ENCODE measurements at places on chromosomes 16 and 17.

- no peak for DNase-seq
These were observed 12.2 kb downstream of the PMFBP1 start for GRCh38 chr16:72159801-72160200.

DNA sequence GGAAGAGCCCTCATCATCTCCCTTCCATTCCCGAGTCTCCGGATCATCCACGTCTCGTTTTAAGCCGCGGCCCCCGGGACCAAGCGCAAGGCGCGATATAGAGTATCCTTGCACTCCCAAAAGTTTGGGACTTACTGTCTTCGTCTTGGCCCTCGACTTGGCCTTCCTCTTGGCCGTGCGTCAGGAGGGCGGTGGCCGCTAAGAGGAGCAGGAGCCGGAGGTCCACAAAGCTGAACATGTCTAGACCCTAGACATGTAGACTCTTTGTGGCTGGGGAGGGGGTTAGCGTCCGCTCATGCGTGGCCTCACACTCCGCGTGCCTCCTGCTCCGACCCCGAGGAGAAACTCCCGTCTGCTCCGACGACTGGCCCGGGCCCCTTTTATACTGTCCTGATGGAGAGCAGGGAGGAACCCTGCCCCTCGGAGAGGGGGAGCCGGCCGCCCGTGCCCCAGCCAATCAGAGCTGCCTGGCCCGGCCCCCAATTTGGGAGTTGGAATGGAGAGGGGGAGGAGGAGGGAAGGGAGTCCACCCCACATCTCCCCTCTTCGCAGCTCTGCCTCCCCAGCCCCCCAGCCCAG lies at the start of gene COL1A1:
TSS of gene COL1A1 (minus strand) at position 356 of the 579 bp plus-strand sequence. CDS start at position 238, 118 bp downstream.
- no peak for DNase-seq

DNA sequence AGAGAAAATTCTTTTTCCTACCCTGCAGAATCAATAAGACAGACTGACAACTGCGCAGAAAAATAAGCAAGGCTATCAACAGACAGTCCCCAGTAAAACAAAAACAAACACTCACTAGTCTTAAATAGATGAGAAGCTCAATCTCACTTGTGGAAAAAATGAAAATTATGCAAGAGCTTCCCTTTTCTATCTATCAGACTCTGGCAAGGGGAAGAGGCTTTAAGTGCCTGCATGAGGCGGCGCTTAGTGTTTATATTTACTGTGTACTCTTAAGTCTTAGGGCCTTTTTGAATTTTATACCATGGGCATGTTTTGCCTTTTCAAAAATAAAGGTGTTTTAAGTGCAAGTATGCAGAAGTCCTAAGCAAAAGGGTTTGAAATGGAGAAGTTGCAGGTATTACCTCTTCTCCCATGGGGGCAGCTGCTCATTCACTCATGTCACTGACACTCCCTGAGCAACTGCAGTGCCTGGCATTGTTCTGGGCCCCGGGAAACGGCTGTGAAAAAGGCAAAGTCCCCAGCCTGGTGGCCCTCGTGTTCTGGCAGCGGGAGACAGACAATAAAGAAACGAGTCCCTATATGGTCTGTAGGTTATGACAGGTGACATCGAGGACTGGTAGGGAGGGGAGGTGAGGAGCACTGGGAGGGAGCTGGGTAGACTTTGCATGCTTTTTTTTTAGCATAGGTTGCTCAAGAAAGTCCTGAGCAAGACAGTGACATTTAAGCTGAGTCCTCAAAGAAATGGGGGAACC lies 35.2 kb downstream of the HSBP1 start:
- DNase-seq = no peak

- no peak for DNase-seq
These were observed 79.5 kb downstream of the CPPED1 start for GRCh38 chr16:12724226-12724625.

GRCh38 chr17:80720610-80721577 lies 176.3 kb downstream of the RPTOR start:
- DNase-seq = no peak

GRCh38 chr17:72031219-72031884 lies 89.5 kb upstream of the SOX9 start:
- DNase-seq = no peak

- DNase-seq = no peak
These were observed 244.6 kb upstream of the MYOCD start for GRCh38 chr17:12421077-12421476.

- DNase-seq = peak; percentile 80
These were observed 1.6 kb upstream of the PPP1R9B start for GRCh38 chr17:50151937-50152547.

- DNase-seq = no peak
These were observed 63.8 kb downstream of the RAP1GAP2 start for GRCh38 chr17:2860045-2860444.

DNA sequence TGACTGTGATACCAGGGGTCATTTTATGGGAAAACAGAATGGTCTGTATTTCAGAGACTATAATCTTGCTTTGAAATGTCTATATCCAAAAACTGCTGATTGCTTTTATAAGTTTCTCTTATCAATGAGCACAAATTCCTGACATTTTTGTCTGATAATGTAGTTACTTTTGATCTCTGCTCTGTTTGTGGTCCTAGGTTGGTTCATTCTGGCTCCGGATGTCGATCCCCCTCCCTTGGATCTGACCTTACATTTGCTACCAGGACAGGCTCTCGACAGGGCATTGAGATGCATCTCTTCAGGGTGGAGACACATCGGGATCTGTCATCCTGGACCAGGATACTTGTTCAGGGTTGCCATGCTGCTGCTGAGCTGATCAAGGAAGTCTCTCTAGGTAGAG lies 27.3 kb upstream of the VPS4A start:
- no peak for DNase-seq

DNA sequence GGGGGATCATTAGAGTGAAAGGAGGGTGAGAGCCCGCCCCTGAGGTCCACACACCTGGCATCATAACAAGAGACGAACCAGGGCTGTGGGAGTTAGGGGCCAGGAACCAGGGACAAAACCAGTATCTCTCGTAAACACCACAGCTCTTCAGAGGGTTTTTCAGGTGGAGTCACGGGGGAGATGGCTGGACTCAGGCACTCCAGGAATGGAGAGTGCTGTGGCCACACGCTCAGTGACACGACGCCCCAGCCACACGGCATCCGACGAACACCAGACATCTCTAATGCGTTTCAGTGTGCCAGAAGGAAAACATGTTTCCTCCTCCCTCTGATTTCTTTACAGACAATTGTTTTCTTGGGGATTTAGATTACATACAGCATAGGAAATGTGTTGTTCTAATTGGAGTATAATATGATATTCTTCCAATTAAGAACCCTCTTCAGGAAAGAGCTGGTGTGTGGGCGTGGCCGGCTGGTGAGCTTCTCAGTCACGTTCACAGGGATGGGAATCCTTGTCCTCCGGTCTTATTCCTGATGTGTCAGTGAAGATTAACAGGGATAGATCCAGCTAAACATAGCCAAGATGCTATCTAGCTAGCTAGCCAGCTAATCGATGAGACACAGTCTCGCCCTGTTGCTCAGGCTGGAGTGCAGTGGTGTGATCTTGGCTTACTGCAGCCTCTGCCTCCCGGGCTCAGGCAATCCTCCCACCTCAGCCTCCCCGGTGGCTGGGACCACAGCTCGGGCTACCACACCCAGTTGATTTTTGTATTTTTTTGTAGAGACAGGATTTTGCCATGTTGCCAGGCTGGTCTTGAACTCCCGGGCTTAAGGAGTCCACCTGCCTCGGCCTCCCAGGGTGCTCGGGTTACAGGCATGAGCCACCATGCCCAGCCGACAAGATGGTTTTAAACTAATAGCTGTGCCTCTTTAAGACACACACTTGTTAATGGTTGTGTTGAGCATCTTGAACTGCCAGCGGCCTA lies 98.6 kb downstream of the BANP start:
- DNase-seq = no peak

GRCh38 chr16:75345711-75346110 lies 87.6 kb downstream of the CFDP1 start:
- DNase-seq = peak; percentile 31

- DNase-seq = peak; percentile 66
These were observed 109.6 kb upstream of the GOT2 start for GRCh38 chr16:58843675-58844074.

DNA sequence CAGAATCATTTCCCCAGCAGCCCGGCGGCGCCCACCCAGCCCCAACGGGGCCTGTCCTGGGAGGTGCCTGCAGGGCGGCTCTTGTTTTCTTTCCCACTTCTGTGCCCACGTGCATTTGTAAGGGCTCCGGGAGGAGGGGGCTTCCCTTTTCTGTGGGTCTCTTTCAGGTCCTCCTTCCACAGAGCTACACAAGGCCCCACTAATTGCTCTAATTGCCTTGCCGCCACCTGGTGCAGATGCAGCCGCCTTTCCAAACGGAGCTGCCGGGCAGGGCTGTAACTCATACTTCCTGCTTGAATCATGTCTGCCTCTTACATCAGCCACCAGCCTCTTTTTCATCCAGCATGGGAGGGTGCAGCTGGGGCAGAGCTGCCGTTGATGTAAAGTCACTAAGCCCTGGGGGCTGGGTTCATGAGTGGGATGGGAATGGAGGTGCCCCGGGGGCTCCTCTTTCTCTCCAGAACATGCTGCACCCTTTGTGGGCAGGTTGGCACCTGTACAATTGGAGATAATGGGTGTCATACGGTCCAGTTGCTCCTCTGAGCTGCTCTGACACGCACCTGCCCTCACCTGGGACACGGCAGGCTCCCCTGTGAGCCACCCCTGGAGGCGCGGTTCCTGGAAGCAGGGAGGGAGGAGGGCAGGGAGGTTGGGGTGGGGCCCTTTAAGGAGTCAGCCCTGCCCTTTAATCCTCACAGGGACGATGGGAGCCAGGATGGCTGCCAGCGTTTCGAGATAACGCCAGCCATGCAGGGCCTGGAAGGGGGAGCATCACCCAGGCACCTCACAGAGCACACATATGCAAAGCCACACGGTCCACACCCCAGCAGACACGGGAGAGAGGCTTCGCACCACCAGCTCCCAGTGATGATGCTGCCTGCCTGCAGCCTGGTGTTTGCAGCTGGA lies 41.1 kb upstream of the KLHDC4 start:
- DNase-seq = peak; percentile 82

DNA sequence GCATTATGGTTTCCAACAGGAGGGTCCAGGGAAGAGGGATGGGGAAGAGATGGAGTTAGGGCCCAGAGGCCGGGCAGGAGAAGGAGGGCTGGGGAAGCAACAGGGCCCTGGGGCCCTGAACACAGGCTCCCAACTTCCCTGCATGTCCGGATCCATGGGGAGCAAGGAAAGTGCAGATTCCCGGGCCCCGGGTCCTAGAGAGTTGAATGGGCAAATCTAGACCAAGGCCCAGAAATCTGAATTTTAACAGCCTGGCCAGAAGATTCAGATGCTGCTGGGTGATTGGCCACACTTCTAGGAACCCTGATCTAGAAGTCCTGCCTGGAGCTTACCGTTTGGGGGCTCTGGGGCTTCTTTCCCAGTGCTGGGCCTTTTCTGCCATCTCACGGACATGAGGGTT lies 13.2 kb downstream of the MGAT5B start:
- DNase-seq = no peak

DNA sequence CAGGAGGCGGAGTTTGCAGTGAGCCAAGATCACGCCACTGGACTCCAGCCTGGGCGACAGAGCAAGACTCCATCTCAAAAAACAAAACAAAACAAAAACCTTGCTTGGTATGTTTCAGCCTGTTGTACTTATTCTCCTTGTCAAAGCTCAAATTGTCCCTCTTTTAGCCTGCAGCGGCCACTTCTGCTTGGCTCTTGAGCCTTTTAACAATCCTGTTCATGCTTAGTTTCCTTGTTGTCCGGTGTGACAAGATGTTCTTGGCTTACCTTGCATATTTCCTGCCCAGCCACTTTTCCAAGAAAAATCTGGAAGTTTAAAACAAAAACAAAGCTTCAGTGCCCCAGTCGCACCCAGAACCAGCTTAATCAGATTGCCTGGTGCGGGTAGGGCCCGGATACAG lies 81.0 kb downstream of the ABCC1 start:
- no peak for DNase-seq

GRCh38 chr16:62135446-62135845 lies 99.2 kb upstream of the CDH8 start:
- no peak for DNase-seq

DNA sequence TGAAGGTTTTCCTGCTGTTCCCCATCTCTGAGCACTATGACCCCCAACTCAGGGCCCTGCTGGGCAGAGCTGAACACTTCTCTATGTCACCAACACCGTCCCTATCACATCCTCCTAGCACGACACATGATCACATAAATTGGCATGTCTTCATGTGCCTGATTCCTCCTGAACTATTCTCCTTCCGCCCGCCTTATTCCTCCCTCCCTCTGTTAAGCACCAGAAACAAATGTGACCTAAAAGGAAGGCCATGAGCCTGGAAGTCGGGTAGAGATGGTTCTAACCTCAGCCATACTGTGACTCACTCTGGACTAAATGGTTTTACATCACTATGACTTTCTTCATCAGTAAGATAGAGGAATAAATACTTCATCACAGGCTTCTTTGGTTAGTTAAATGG lies 80.8 kb upstream of the DYNLRB2 start:
- DNase-seq = no peak

DNA sequence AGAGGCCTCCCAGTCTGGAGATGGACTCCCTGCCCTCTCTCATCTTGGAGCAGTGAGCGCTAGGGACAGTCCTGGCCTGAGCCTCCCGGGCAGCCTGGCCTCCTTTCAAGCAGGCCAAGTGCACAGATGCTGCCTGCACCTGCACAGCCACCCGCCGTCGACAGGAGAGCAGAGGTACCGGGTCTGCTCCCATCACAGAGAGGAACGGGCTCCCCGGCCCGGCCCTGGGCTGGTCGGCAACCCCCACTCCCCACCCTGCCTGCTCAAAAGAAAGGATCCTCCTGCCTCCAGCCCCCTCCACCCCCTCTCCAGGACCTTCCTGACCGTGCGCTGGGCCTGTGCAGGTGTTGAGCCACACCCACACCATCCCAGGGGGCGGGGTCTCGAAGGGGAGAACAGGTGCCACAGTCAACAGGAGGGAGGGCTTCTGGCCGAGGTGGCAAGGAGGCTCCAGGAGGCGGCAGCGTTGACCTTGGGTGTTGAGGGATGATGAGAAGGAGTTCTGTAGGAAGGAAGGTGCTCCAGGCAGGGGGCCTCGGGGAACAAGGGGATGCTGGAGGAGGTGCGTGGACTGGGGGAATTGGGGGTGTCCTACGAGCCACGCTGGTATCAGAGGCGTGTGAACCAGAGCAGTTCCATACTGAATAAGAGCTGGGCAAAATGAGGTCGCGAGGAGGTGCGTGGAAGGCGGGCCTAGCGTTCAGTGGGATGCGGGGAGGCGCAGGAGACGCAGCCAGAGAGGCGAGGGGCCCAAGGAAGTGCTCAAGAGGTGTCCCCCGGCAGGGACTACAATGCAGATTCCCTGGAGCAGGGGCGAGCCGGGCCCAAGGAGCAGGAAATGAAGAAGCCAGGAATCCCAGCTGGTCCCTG lies 967 bp upstream of the CDH15 start:
- DNase-seq = no peak

DNA sequence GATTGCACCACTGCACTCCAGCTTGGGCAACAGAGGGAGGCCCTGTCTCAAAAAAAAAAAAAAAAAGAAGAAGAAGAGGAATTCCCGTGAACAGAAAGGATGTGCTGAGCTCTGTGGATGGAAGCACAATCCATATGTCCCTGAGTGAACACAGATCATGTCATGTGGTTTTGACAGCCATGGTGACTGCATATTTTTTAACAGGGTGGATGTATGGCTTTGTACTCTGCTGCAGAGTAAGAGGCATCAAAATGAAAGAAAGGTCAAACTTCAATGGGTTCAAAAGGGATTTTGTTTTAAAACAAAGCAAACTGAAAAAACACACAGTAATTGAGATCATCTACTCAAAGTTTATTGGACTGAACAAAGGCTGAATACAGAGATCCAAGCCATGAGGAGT lies 31.5 kb downstream of the MXRA7 start:
- no peak for DNase-seq
